NCI-H69 (cell line): ENCODE measurements at places on chromosomes 16 and 17.
A peak's percentile ranks its signal among the peaks of the same experiment; 100 is the strongest.

DNA sequence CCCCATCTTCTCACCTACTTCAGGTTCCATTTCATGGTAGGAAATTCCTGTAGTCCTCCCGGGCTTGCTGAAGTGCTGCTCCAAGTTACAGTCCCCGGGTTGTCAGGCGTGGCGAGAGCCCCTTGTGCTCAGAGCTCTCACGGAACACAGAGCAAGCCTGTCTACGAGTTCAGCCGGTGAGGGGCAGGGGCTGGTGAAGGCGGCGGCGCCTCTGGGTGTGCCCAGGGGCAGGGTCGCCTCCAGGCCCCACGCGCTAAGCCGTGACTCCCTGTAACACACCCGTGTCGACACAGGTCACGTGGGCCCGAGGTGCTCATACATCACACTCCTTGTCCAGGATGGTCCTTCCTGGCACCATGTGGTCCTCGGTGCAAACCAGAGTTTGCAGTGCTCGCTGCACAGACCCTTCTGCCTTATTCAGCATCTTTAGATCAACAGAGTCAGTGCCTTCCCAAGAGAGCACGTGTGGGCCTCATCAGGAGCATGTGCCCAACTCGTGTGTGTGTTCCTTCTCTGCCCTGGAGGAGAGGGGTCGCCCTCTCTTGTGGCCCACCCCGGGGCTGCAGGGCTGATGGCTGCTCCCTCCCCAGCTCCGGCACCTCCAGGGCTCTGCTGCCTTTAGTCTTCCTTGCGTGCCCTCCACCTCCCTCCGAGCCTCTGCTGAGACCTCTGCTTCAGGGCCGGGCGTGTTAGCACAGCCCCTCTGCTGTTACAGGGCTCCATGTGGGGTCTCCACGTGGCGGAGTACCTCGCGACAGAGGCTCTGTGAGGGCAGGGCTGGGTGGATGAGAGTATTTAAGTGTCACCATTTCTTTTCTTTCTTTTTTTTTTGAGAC lies 51.2 kb downstream of the WDR45B start:
- no peak for DNase-seq

- no peak for DNase-seq
Measured at GRCh38 chr17:17358866-17359265, 55.7 kb downstream of the NT5M start.

- DNase-seq, result no peak
Measured at GRCh38 chr16:63612462-63613227, 1509.2 kb downstream of the CDH11 start.

DNA sequence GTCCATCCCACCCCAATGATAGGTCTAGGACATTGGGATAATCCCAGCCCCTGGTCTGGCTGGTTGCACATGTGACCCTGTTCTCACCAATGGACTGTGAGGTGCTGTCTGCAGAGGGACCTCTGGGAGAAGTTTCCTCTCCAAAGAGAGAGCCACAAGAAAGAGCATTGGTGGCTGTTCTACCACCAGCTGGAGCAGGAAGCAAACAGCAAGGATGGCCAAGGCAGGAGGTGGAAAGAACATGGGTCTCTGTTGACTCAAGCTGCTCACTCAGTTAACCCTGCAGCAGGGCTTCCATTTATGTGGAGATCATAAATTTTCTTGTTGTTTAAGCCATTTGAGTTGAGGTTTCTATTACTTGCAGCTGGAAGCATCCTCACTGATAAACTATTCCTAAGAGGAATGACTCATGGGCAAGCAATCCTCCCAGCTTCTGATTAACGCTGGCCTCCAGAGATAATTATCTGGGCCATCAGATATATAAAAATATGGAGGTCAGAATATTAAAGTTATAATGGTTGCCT lies 52.6 kb downstream of the CYB5B start:
- peak; percentile 86 for DNase-seq

GRCh38 chr17:20072692-20072992 lies 63.5 kb downstream of the SPECC1 start:
- DNase-seq, result peak; percentile 84

DNA sequence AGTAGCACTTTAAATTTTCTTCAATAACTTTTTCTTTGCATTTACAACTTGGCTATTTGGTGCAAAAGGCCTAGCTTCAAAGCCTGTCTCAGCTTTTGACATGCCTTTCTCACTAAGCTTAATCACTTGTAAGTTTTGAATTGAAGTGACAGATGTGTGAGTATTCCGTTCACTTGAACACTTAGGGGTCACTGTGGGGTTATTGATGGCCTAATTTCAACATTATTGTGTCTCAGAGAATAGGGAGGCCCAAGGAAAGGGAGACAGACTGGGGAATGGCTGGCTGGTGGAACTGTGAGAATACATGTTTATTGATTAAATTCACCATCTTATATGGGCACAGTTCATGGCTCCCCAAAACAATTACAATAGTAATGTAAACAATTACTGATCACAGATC lies 84.1 kb downstream of the TAOK1 start:
- DNase-seq, result no peak

DNA sequence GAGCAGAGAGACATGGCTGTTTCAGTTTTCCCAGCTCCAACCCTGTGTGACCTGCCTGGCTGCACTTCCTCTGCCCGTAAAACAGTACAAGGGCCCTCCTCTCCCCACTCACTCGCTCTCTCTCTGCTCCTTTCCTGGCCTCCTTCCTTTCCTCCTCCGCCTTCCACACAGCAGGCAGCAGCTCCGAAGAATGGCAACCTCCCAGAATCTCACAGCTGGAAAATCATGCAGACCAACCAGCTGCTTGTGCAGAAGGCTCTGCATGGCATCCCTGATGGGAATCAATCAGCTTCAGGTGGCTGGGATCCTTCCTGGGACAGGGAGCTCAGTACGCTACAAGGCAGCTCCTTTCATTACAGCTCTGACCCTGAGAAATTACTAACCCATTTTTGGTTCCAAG lies 27.4 kb downstream of the TMEM132E start:
- peak; percentile 85 for DNase-seq

- DNase-seq, result no peak
Measured at GRCh38 chr17:3710951-3711383, 12.7 kb upstream of the HASPIN start.
